Activated CD4-positive, alpha-beta T cell treated with anti-CD3 and anti-CD28 coated beads for 24 hours (primary cell): ENCODE measurements at places on chromosomes 1 and 21.

GRCh38 chr1:173258479-173259264 is 51.5 kb upstream of the TNFSF4 start:
- DNase-seq = no peak

- DNase-seq = no peak
Measured at GRCh38 chr1:53971718-53972117, 25.6 kb downstream of the LRRC42 start.

DNA sequence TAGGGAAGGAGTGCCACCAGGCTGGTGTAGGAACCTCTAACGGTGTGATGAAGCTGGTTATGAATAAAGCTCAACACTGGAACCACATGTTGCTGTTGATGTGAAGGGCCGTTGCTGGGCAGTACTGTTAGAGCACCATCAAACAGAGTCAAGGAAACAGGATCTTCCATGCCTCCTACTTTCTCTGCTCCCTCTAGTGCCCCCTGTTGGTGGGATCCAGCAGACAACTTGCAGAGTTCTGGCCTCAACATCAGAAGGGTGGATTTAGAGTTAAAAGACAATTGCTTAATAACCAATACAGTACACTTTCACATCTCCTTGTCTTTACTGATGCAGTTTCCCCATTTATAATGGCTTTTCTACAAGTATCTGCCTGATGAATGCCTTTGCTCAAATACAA is 336.4 kb downstream of the NTNG1 start:
- DNase-seq = no peak

DNA sequence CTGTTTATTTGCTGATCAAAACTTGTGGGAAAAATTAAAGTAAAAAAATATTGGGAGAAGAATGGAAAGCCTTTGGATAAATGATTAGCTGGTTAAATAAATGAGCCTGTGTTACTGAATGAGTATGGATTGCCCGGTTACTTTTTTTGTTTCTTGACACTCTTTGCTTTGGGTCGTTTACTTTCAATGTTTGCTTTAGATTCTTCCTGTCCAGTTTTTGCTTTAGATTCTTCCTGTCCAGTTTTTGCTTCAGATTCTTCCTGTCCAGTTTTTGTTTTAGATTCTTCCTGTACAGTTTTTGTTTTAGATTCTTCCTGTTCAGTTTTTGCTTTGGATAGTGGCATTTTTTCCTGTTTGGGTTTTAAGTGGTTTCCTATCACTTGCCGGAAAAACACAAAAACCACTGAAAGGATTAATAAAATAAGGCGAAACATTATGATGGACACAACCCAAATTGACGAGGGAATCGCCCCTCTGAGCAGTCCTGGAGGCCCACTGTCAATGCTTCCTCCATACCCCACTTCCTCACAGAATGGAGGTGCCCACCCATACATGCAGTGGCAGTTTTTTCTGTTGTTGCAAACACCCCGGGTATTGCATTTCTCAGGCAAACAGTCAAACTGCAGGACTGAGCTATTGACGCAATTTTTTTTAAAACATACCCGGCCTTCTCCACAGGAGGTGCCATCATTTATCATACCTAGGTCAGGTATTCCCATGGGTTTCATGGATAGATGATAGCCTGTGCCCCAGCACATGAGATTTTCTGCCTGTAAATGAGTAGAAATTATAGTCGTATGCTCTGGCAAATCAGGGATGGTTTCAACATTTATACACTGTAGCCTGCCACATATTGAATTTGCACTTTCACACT is 2.3 kb downstream of the ADAM30 start:
- DNase-seq = no peak

GRCh38 chr1:161981735-161982506 is 41.7 kb downstream of the OLFML2B start:
- DNase-seq = no peak

- peak; percentile 49 for DNase-seq
Measured at GRCh38 chr1:111441573-111442192, 7.4 kb downstream of the WDR77 start.

DNA sequence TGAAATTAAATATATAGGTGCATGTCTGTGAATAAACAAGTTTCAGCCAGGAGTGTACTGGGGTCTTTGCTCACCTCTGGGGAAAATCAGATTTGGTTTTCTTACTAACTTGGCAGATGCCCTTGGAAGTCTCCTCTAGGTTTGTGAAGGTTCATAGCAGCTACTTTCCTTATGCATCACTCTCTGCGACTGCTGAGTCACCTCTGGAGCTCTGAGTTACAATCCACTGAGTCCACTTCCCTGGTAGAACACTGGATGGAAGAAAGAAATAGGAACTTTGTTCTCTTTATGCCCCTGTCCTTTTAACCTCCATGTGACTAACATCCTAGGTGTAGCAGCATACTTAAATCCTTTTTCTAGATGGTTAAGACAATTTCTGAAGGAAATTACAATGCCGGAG is 4.4 kb upstream of the FASLG start:
- DNase-seq = no peak

- DNase-seq = no peak
Measured at GRCh38 chr1:32761253-32761877, 55.8 kb downstream of the YARS1 start.

DNA sequence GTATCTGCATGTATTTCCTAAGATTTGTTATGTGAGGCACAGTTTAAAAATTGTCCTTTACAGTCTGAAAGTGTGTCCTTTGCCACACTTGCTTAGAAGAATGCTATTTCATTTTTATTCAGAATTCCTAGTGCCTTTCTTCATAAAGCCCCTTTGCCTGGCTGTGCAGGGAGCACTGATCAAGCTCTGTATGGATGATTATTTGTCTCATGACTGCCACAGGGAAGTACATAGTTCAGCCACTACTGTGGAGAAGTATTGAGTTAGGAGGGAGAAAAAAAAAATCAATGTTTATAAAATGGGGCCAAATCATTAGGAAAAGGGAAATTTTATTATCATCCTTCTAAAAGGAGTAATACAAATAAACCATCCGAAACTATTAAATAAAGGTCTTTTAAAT is 51.4 kb downstream of the LHX4 start:
- DNase-seq = no peak

DNA sequence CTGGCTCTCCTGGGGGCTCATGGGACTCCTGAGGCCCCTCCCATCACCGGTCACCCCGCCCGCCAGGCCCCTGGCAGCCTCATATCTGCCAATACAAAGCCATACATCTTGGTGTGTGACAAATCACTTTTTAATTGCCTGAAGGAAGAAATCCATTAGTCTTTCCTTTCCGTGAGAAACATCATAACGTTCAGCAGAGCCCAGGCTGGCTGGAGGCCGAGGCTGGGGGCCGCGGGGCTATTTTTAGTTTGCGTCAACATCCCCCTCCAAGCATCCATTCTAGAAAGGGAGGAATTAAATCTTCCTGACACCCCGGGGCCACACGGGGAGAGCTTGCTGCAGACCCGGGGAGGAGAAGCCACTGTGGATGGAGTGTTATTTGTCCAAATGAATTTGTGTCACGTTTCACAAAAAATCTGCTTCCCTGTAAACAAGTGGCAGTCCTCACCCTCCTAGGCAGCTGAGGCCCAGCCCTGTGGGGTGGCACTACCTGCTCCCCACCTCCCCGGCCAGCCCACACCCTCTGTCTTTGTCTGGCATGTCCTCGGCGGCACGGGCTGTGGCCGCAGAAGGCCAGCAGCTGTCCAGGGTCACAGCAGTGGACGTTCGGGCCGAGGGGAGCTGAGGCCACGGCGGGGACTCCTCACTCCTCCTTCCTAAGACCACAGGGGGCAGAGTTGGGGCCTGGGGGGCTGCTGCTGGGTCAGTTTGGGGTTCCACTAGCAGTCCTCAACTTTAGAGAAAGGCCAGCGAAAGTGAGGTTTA is 236.9 kb upstream of the VAMP3 start:
- DNase-seq = no peak

DNA sequence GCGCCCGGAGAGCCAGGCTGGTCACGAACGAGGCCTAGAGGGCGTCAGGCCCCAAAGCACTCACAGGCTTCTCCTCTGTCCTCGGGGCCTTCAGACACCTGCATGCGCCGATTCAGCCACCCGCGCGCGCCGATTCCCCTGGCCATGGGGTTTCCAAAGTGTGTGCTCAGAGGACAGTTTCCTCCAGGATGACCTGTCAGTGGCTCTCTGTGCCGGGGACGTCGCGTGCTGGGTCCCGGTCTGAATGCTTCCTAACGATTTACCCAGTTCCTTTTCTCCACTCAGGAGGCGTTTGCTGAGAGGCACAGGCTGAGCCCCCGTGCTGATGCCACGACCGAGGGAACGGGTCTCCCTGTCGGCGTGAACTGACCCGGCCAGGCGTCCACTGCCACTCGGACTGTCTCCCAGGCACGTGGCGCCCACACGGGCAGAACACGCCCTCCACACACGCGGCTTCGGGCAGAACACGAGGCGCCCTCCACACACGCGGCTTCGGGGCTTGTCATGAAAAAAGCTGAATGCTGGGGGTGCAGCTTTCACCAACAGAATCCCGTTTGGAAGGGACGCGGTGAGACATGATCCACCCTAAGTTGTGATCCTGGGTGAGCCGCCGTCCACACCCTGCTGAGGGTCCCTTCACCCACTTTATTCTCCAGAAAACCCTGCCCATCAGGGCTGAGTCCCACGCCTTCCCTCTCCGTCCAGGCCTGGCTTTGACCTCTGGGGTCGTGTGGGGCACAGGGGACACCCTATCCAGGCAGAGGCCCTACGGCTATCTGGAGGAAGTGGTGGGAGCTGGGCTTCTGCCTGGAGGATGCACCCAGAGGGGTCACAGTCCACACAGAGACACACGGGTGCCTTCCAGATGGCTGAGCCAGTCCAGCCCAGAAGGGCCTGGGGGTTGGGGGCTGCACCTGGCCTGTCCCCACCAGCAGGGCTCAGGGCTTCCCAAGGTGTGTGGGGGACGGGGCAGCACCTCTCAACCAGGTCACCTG is 56.1 kb downstream of the COL6A1 start:
- no peak for DNase-seq

DNA sequence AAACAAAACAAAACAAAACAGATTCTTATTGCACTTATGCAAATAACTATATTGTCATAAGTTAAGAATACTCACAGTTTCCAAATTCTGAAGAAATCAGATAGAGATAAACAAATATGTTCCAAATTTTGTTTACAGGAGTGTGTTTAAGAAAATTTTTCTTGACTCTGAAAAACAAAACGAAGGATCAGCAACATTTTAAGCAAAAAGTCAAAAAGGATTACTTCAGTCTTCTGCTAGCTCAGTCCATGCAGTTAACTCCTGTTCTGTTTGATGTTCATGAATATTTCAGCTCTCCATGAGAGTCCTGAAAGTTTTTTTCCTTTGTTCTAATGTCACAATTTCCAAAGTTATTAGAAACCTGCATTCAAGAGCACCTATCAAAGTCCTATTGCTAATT is 33.2 kb upstream of the KLF18 start:
- DNase-seq = no peak

GRCh38 chr1:62891956-62892562 is 108.1 kb downstream of the ATG4C start:
- no peak for DNase-seq

- peak; percentile 49 for DNase-seq
Measured at GRCh38 chr1:1891349-1892078, 627 bp upstream of the GNB1 start.

- no peak for DNase-seq
Measured at GRCh38 chr1:68129536-68130250, 79.3 kb upstream of the DIRAS3 start.

- no peak for DNase-seq
Measured at GRCh38 chr1:172288581-172288980, 131.9 kb upstream of the C1orf105 start.

DNA sequence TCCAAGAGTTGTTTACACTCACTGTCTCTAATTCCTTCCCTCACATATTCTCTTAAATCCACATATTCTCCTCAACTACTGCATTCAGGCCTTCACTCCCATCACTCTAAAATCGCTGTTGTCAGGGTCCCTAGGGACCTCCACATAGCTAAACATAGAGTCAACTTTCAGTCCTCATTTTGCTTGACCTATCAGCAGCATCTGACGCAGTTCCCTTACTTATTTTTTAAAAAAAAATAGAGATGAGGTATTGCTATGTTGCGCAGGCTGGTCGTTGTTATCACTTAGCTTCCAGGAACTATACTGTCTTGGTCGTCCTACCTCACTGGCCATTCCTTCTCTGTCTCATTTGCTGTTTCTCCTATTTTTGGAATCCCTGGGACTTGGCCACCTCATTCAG is 11.7 kb upstream of the PLEKHO1 start:
- DNase-seq = no peak

GRCh38 chr1:17616731-17617279 is 77.3 kb downstream of the ARHGEF10L start:
- no peak for DNase-seq

- no peak for DNase-seq
Measured at GRCh38 chr1:146010126-146010738, 11.3 kb downstream of the HJV start.

- DNase-seq = peak; percentile 51
Measured at GRCh38 chr21:15064576-15065391, at the start of gene NRIP1. TSS of gene NRIP1 (minus strand) at chr21:15065000. CDS start at chr21:14968192, 96,808 bp downstream.

- no peak for DNase-seq
Measured at GRCh38 chr1:48208251-48208650, 14.3 kb upstream of the SLC5A9 start.
